B cell (primary cell): ENCODE measurements at places on chromosomes 5 and 9.

- no peak for DNase-seq
Observed at GRCh38 chr9:22913518-22913917, 466.9 kb downstream of the DMRTA1 start.

- DNase-seq, result no peak
Observed at GRCh38 chr5:68928617-68929302, 165.1 kb upstream of the SLC30A5 start.

DNA sequence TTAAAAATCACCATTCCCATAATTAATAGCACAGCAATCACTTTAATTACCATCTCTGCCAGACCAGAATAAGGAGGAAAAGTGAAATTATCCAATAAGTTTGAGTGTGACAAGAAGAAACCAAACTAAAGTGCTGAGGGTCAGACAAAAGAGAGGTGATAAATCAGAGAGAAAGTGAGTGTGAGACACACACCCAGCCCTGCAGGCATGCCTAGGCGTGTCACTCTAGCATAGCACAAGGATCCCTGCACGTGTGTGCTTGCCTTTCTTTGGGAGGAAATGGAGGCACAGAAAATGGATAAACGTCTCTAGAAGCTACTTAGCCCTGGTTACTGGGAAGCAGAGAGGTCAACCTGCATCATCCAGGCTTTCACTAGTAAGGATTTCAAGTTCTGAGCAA lies 56.2 kb downstream of the SEMA6A start:
- no peak for DNase-seq

DNA sequence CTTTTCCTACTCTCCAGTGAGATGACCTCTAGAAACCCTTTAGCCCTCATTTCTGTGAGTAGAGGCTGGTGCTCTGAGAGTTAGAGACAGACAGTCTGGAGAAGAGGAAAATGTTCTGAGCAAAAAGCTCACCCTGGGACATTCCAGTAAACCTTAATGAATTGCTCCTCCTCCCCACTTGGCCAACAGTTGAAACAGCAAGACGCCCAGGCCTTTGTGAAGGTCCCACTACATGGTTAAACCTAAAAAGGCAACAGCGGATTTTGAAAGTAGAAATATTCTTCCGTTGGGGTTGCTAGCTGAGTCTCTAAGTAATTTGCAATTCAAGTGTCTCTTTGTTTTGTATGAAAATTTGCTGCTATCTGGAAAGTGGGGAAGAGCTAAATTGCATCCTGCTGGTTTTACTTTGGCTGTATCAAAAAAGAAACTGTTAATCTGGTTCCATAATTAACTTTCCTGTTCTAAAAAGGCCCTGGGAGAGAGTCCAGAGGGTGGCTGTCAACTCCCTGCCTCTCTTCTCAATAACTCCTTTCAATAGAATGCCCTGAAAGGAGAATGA lies 63.8 kb downstream of the ATP10B start:
- no peak for DNase-seq

DNA sequence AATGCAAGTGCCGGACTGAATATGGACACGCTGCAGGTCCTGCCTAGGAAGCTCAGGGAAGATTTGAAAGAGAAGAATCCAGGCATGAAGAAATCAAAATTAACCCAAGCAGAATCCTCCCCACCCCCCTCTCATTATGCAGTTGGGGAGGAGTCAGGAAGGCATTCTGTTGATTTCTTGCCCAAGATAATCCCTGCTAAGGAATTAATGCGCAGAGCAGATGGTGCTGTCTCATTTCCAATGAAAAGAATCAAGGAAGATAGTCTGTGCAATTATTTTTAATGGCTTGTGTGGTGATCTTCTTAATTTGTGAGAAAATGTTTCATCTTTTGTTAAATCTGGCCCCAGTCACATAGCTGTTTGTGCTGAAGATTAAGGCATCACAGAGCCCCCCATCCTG lies 145.0 kb downstream of the ZNF462 start:
- no peak for DNase-seq

DNA sequence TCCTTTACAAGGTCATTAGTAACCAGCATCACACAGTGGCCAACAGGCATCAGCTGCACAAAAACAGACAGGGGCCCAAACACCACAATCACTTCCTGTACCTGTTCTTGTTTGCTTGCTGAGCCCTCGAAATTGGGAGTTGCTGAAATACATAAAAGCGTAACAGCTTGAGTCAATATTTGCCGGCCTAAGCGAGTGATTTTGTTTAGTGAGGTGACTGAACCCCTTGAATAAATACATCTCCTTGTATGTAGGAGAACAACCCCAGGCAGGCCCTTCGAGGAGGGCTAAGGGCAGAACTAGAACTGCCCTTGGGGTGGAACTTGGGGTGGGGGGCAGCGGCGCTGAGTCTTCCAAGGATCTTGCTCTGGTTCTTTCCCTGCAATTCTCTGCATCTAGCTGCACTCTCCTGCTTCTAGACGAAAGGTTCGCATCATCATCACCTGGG lies 502.5 kb downstream of the RASEF start:
- no peak for DNase-seq

DNA sequence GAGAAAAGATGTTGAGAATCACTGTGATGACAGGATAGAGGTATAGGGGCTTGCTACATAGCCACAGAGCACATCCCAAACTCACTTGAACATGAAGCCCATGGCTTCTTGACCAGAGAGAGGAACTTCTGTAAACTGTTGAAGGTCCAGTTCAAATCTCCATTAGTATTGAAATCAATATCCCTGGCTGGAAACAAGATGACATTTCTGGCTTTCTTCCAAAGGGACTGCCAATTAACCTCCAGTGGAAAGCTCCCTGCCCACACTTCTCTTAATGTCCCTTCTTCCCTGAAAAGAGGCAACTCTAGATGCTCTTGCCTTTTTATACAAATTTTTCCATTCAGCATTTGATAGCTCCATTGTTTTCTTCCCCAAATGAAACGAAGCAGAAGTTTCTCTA lies 612.1 kb downstream of the EBF1 start:
- DNase-seq, result no peak

GRCh38 chr5:57439601-57440000 lies 43.0 kb downstream of the ACTBL2 start:
- no peak for DNase-seq
